ENCODE measurements at places on chromosomes 4 and X.
A peak's percentile ranks its signal among the peaks of the same experiment; 100 is the strongest.

DNA sequence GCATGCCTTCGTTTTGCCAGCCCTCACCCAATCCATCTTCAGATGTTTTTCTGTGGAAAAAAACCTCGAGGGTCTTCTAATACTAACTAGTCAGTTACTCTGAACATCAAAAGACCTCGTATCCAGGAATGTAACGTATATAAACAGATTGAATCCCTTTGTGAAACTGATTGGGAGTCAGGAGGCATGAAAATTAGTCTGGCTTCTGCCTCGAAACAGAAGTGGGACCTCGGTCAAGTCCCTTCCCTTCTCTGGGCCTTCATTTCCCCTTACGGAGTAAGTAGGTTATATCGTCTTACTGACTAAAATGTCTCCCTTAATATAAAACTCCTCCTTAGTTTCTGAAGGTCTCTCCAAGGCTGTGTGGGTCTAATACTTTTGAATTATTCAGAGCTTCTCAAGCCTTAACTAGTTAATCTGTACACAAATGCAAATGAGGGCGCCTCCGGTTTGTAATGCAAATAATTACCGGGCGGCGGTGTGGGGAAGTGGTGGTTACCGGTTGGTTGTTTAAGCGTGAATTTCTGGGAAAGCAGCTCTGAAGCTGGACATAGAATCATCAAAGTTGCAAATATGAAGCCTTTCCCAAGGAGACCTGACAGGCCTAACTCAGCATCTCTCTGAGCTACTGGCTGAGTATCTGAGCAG is 11.4 kb upstream of the NKRF start:
- no peak for DNase-seq

DNA sequence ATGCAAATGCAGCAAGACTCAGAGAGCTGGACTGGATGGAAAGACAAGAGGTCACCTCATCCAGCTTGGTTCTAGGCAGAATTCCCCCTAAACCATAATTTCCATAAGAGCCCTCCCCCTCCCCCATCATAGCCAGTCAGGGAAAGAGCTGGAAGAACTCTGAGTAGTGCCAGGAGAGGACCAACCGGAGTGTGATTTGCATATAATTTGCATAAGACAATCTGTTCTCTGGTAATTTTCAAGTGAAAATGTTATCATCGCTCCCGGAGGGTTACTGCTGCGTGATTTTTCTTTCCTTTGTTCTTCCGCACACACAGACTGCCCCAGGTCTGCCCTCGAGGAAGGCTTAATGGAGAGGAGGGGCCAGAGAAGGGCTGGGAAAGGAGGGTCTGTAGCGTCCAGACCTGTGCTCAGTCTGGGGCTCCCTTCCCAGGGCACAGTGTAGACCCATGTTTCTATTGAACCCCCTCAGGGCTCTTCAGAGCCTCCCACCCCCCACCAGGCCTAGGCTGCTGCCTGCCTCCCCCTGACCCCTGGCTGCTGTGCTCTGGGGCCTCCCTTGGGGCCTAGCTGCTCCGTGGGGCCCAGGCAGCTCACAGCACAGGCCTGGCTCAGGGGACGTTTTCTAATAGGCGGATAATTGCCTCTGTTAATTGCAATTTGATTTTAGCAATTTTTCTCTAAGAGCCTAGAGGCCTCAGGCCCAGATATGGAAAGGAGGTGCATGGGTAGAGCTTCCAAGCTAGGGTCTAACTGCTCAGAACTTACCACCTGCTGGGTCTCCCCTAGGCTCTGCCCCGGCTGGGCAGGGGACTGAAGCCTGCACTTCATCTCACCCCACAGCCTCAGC is 90.4 kb upstream of the PJA1 start:
- no peak for DNase-seq

DNA sequence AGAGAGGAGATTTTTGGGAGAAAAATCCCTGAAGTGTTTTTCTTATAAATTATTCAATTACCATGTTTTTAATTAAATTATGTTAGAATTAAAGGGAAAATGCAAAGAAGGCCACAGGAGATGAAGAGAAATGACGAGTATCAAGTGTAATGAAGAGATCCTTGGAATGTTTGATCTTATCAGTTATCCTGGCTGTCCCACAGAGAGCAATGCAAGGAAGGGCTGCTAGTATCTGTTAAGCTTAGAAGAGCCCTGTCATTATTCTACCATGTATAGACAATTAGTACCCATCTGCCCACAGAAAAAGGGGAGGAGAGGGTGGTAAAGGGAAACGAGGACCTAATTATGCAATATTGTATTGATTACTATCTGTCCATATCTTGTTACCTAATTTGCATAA is 257.1 kb downstream of the BANK1 start:
- no peak for DNase-seq

DNA sequence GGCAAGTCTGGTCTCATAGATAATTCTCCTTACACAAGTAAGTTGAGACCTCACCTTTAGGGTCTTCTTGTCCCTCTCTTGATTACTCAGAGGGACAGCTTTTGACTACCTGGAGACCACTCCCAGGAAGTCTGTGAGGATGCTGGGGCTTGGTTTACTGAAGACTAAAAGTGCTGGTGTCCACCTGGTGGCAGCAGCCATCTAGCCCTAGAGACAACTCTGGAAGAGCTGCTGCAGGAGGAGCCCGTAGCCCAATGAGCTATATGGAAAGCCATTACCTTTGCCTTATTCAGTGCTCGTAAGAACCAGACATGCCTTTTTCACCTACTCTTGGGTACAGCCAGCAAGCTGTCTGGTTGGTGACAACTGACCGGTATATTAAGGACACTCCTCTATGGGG is 7.3 kb downstream of the FGFBP2 start:
- DNase-seq = no peak

- DNase-seq = no peak
These were observed 791.5 kb upstream of the LCORL start for GRCh38 chr4:18813055-18813454.

GRCh38 chr4:149296503-149296902 is 519.1 kb downstream of the IQCM start:
- no peak for DNase-seq

DNA sequence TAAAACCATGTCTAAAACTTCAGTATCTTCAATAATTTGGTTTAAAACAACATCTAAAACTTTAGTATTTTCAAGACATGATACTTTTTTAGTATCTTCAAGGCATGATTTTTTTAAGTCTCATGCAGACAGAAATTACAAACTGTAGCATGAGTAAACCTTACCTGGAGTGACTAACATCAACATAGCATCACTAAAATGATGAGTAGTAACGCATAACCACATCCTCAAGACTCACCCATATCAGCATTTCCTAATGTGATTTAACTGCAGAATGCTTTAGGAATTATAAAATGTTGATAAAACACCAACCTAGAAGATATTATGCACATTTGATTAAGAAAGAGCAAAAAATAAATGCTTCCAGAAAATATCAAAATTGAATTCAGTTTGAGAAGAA is 19.7 kb upstream of the EDNRA start:
- DNase-seq = no peak

GRCh38 chr4:178174756-178175155 is 732.5 kb upstream of the AGA start:
- DNase-seq = no peak

DNA sequence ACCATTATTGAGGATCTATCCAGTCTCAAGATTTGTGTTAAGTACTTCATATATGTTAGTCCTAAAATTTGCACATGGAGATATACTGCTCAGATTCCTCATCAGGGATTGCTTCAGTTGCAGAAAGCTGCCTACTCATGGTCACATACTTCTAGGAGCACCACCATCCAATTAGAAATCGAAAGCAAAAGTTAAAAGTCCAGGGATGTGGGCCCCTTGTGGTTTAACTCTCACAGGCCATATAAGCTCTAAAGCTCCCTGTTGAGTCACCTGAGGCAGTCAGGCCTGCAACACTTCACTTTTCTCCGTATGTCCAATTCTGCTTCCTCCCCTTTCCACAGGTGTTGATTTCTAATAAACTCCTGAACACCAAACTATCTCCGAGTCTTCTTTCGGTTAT is 84.2 kb downstream of the CNOT6L start:
- peak; percentile 46 for DNase-seq

DNA sequence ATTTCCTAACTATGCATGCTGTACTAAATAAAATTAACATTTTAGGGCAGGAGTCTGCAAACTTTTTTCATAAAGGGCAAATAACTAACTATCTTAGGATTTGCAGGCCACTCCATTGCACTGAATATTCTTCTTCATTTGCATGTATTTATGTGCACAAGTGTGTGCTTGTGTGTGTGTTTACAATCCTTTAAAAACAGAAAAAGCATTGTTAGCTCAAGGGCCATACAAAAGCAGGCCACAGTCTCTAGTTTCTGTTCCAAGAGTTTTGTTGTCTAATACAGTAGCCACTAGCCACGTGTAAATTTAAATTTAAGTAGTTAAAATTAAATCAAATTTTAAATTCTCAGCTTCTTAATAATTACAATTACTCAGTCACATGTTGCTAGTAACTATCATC is 621.8 kb downstream of the TMA16 start:
- DNase-seq = no peak

- no peak for DNase-seq
These were observed 194.1 kb downstream of the SH2D1A start for GRCh38 chrX:124540474-124540873.

- no peak for DNase-seq
These were observed 3.7 kb downstream of the QRFPR start for GRCh38 chr4:121377076-121377475.

DNA sequence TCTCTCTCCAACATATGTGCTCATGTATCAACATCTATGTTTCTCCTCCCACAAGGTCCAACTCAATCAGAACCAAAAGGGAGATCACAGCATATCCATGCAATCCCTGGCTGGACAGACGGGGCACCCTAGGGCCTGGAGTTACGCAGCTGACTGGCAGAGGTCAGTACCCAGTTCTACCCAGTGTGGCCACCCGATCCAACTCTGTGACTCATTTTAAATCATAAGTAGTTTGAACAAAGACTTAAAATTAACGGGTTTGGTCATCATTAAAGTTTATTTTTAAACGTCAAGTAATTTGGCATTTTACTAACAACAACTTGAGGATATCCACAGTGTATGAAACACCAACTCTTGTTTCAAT is 59.5 kb downstream of the APBB2 start:
- no peak for DNase-seq

- DNase-seq = no peak
These were observed 1448.9 kb upstream of the TENM3 start for GRCh38 chr4:180794333-180794732.

DNA sequence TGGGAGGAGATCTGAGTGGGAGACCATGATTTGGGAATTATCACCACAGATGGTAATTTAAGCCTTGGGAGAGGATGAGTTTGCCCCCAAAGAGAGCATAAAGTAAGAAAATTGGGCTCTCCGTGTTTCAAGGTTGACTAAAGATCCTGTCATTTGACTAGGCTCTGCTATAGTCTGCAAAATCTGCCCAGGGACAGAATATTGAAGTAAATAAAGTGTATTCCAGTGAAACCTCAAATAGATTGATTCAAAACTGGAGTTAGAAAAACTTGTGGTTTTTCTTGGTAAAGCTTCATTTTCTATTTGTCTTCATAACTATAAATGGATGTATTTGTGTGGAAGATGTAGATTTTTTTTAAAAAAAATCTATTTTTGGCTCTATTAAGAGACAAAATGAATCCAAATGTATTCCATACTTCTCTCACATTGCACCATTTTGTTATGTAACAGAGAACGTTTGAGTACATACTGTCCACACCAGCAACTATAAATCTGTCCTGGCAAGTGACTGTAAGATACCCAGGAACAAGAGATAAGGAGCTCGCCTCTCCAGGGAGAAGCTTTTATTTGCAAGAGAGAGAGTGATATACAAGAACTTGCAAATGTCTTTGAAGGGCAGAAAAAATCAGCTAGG is 170.2 kb downstream of the CBR4 start:
- no peak for DNase-seq

GRCh38 chr4:71404049-71404448 is 65.2 kb downstream of the SLC4A4 start:
- no peak for DNase-seq

All from CD4-positive, alpha-beta T cell (primary cell).